ENCODE measurements at places on chromosomes 1 and 21. TPM values are rescaled to one million over a fixed set of nuclear protein-coding genes. Genes with fewer than 3 reads are reported as not detected.

The TMIGD3 gene
- not detected for total RNA-seq

The IVL gene
- not detected for total RNA-seq

The OLFM3 gene
- total RNA-seq = not detected

The SCNM1 gene
- 44.0 TPM for total RNA-seq

The MTARC2 gene
- 5.7 TPM for total RNA-seq

The COL9A2 gene
- 10.6 TPM for total RNA-seq

The UBXN11 gene
- total RNA-seq = 3.6 TPM

The GFI1 gene
- total RNA-seq = not detected

The CNIH3 gene
- total RNA-seq = 4.3 TPM

The SERTAD4 gene
- total RNA-seq = 9.8 TPM

The GNAT2 gene
- total RNA-seq = 0.16 TPM

The OLFML3 gene
- 4.9 TPM for total RNA-seq

The TNFRSF9 gene
- 1.5 TPM for total RNA-seq

The FBXO2 gene
- 1.1 TPM for total RNA-seq

The KCNJ10 gene
- not detected for total RNA-seq

The SHC1 gene
- total RNA-seq = 225 TPM

The LIN28A gene
- total RNA-seq = 0.38 TPM

The TBX19 gene
- 0.76 TPM for total RNA-seq

The BRINP3 gene
- total RNA-seq = 0.25 TPM

The CLDN17 gene
- total RNA-seq = not detected

The CADM3 gene
- not detected for total RNA-seq

The TMEM240 gene
- total RNA-seq = 1.8 TPM

The BSND gene
- total RNA-seq = not detected

The TFAP2E gene
- total RNA-seq = 0.33 TPM

The SYT6 gene
- 0.13 TPM for total RNA-seq

The CFHR1 gene
- not detected for total RNA-seq

The CDC14A gene
- total RNA-seq = 4.2 TPM

The PLD5 gene
- not detected for total RNA-seq

The RPTN gene
- total RNA-seq = not detected

Data from mesangial cell (primary cell).